ENCODE measurements at places on chromosomes 2 and 18. TPM values are rescaled to one million over a fixed set of nuclear protein-coding genes. Genes with fewer than 3 reads are reported as not detected.

DNA sequence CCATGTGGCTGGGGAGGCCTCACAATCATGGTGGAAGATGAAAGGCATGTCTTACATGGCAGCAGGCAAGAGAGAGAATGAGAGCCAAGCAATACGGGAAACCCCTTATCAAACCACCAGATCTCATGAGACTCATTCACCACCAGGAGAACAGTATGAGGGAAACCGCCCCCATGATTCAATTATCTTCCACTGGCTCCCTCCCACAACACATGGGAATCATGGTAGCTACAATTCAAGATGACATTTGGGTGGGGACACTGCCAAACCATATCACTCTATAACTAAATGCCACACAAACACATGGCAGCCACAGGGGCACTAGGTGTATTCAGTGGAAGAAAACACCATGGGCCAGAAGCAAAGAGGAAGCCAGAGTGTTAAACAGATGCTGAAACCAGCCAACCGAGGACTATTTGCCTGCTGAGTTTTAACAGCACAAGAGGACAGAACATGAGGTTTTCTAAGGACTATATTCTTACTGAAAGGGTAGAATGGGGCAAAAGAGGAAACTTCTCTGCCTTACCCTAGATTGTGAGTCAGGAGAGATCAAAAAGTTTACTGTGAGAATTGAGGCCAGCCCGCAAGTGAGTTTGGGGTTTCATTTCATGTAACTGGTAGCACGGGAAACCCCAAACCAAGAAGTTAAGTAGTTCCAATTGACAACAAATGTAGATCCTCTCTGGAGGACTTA is 49.2 kb downstream of the SIGLEC15 start:
- no peak for ATAC-seq

- no peak for ATAC-seq
Observed at GRCh38 chr2:88832311-88832991, 141.0 kb downstream of the RPIA start.

DNA sequence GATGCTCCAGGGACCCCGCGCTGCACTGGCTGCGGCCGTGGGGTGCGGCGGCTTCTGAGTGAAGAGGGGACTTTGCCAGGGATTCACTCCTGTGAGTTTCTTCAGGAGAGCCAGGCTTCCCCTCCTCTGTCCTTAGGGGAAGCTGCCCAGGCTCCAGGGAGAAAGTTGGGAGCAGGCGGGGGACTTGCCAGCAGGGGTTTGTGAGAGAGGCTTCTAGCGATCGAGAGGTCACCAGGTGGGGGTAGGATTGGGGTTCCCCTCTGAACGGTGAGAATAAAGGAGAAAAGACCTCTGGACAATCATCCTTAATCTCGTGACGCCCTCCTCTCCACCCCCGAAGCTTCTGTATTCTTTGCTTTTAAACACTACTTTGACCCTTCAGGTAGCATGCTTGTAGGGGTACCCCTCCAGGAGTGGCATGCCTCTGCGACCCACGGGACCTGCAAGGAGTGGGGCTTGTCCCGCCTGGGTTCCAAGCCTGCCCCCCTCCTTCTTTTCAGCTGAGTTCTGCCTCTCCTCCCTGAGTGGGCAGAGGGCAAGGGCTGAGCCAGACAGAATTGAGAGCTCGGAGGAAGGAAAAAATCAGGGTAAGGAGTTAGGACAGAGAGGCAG is 601 bp downstream of the PROKR1 start:
- no peak for ATAC-seq

DNA sequence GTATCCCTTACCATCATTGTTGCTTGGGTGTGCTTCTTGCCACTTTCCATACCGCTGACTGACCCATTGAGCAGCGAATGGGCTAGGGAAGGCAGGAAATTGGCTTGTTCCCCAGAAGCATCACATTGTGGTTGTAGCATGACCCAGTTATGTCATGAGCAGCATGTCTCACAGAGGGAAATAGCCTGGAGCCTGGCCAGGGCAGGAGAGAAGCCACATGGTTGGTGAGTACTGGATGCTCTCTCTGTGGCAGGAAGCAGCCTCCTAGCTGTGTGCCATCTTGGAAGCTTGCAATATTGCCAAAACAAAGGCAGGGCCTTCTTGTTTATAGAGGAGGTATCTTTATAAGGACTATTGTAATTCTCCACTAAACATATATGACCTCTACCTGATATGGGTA is 482.6 kb downstream of the PIK3C3 start:
- ATAC-seq, result no peak

DNA sequence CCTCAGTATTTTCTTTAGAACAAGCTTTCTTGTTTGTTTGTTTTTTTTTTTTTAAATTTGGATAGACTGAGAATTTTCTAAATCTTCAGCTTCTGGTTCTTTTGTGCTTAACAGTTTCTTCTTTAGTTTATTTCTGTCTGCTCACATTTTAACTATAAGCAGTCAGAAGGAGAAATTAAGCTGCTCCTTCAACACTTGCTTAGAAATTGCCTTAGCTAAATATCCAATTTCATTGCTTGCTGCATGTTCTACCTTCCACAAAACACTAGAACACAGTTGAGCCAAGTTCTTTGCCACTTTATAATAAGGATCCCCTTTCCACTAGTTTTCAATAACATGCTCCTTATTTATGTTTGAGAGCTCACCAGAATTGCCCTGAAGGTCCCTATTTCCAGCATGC is 57.7 kb downstream of the NBEAL1 start:
- no peak for ATAC-seq

GRCh38 chr2:9639000-9639602 is 8.3 kb upstream of the YWHAQ start:
- peak; percentile 54 for ATAC-seq

Gene PSTPIP2
- 9.5 TPM for total RNA-seq

Gene LIMS3
- 3.6 TPM for total RNA-seq

Gene FMNL2
- total RNA-seq, result 28.7 TPM

Gene RBM44
- 1.4 TPM for total RNA-seq
